BJ (cell line): ENCODE measurements at places on chromosomes 4 and X.

DNA sequence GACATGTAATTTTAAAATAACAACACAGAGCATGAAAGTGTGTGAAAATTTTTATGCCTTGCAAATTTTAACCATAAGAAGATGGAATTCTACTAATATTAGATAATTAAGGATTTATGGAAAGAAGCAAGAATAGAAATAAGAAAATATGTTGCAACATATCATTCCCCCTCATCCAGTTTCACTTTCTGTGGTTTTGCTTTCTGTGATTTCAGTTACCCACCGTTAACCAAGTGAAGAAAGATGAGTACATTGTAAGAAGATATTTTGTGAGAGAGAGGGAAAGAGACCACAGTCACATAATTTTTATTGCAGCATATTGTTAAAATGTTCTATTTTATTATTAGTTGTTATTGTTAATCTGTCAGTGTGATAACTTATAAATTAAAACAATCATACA, 77.9 kb downstream of the ADAM29 start:
- no peak for DNase-seq

GRCh38 chr4:159290321-159291030, 187.6 kb downstream of the RAPGEF2 start:
- no peak for DNase-seq

DNA sequence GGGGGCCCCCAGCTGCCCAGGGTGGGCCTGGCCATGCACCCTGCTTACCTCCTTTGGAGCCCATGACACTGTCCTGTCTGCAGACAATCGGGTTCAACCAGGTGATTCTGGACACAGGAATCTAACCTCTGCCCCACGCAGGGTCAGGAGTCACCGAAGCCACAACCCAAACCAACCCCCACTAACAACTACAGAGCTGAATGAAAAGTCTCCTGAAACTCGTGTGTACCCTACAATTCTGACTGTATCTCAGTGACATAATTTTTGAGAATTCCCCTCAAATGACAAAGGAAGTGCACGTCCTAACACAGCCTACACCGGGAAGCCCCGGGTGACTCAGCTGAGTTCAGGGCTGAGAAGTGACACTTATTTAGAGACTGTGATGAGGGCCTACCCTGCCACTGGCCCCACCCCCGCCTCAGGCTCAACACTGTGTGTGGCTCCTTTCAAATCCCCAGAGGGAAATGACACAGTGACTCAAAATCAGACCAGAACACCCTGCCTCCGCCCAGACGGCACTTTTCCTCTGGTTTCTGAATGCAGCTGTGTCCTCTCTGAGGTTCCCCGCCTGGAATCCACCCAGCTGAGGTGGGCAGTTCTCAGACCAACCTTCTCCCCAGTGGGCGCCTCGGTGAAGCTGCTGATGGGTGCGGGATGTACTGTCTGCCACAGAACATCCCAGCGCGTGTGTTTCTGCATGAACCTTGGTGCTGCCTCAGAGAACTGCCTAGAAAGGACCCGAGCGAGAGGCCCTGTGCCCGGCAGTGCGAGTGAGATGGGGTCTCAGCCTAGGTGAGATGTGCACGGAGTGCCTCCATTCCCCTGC, 9.9 kb downstream of the TNIP2 start:
- DNase-seq: peak; percentile 39

DNA sequence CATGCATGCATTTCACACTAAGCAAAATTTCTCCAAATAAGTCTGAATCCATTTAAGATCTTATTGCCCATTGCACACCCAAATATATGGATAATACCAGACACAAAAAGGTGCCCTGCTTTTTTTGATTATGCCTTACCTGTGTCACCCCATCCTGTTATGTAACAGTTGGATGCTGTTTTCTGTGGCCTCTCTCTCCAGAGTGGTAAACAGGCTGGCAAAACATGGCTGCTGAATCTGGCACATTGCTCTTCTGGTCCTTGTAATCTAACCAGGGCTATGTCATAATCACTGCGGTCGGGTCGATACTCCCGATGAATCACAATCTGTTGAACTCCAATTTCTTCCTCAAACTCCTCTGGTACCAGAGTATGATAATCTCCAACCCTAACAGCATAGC, 70.1 kb downstream of the PRSS12 start:
- no peak for DNase-seq

DNA sequence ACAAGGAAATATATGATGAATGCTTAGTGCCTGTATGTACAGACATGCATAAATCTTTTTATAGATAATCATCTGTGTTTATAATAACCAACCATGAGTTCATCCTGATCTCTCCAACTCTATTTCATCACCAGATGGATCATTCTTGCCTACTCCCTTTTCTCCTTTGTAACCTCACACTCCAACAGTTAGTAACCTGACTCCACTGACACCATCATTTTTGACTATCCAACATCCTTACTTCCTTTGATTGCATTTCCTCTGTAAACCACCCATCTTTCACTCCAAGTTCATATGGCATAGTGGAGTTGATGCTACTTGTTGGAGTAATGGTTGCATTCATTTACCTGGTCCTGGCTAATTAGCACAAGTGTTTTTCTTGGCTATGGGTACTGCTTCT, 170.6 kb downstream of the ZNF330 start:
- no peak for DNase-seq

DNA sequence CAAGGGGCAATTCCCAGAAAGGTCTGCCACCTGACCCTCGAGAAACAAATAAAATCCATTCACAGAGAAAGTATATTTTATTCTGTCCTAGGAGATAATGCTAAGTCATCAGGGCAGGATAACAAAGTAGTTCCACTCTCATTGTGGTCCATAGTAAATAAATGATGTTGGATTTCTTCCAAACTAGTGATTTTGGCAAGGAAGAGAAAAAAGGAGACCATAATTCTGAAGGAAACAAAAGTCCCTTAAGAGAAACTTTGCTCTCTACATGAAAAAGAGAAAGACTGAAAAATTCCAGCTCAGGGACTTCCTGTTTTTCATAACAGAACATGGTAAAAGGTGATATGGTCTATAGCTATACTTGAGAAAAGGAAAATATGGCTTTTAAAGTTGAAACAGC, 71.5 kb upstream of the DDX60 start:
- no peak for DNase-seq
